Ovary (tissue), 10 donors: ENCODE measurements at places on chromosomes 12 and 14. TPM values are rescaled to one million over a fixed set of nuclear protein-coding genes. Genes with fewer than 3 reads are reported as not detected.

- H3K27me3 ChIP-seq: no peaks in the 10 kb centered on the region
- no peak overlapping the region for H3K4me3 ChIP-seq
- peaks cover 2% of the 10 kb centered on the region for H3K4me1 ChIP-seq
- no peak overlapping the region for H3K27ac ChIP-seq
- peak; percentile 44 for DNase-seq
- no peaks in the 10 kb centered on the region for H3K36me3 ChIP-seq
Measured at GRCh38 chr12:119153477-119154434, 25.0 kb upstream of the HSPB8 start.

- no peaks in the 10 kb centered on the region for H3K27me3 ChIP-seq
- H3K4me1 ChIP-seq: no peaks in the 10 kb centered on the region
- H3K36me3 ChIP-seq: no peaks in the 10 kb centered on the region
- no peak overlapping the region for H3K4me3 ChIP-seq
Measured at GRCh38 chr14:23441076-23441475, 5.6 kb upstream of the MYH7 start.

DNA sequence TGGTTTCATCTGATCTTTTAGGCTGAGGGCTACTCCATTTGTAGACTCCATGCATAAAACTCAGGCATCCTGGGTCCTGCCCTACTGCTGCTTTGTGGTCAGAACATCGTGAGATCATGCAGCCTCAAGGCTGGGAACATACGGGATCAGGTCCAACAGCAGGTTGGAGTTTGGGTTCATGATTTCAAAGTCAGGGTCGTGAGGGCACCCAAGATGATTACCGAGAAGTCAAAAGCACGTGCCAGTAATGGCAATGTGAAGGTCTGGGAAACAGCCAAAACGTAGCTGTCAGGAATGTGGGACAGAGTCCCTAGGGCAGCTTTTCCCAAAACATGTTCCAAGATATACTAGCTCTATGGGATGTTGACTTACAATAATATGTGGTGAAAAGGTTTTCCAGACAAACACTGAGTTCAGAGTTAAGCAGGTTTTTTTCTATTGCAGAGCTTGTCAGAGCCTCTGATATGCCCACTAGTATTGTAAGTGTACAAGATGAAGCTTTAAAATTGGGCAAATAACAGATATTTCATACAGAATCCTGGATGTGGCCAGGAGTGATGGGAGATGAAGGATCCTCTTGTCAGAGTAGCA, 130.3 kb upstream of the DNM1L start:
- H3K4me1 ChIP-seq: peaks cover 42% of the 10 kb centered on the region
- no peak overlapping the region for H3K4me3 ChIP-seq
- H3K27ac ChIP-seq: peak overlapping the region; percentile 77
- H3K27me3 ChIP-seq: no peaks in the 10 kb centered on the region
- no peaks in the 10 kb centered on the region for H3K36me3 ChIP-seq
- DNase-seq: peak; percentile 70

DNA sequence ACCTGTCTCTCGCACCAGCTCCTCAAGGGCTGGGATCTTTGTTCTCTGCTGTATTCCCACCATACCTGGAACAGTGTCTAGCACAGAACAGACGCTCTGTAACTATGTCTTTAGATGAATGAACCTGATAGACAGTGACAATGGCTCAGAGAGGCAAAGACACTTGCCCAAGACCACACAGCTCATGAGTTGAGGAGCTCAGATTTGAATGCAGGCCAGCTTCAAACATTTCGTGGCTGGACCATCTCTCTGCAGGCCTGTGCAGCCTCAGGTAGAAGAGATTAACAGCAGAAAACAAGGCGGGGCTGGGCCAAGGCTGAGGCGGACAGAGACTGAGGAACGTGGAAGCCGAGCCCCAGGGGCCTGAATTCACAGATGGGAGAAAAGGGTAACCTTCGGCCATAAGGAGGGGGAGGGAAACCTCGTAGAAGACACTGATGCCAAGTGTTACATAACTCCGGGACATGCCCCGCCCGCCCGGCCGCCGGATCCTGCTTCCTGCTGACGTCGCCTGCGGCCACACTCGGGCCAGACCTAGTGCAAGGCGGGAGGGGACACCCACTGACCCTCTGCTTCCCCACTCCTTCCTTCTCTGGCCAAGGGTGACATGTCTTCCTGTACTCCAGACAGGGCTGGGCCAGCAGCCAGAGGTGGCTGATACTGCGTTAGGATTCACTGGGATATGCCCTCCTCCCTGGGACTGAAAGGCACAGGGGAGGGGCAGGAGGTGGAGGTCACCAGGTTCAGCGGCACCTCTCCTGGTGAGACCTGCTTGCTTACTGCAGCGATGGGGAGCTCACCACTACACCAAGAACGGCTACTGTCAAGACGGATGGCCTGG, 86.8 kb downstream of the RFLNA start:
- H3K36me3 ChIP-seq: no peaks in the 10 kb centered on the region
- H3K27ac ChIP-seq: peak overlapping the region; percentile 93
- H3K4me3 ChIP-seq: no peak overlapping the region
- DNase-seq: peak; percentile 96
- no peaks in the 10 kb centered on the region for H3K27me3 ChIP-seq
- H3K4me1 ChIP-seq: peaks cover 18% of the 10 kb centered on the region

- no peaks in the 10 kb centered on the region for H3K27me3 ChIP-seq
- no peaks in the 10 kb centered on the region for H3K36me3 ChIP-seq
- no peak overlapping the region for H3K4me3 ChIP-seq
- no peak overlapping the region for H3K27ac ChIP-seq
Measured at GRCh38 chr12:89528434-89528833, 2.6 kb upstream of the POC1B start.

DNA sequence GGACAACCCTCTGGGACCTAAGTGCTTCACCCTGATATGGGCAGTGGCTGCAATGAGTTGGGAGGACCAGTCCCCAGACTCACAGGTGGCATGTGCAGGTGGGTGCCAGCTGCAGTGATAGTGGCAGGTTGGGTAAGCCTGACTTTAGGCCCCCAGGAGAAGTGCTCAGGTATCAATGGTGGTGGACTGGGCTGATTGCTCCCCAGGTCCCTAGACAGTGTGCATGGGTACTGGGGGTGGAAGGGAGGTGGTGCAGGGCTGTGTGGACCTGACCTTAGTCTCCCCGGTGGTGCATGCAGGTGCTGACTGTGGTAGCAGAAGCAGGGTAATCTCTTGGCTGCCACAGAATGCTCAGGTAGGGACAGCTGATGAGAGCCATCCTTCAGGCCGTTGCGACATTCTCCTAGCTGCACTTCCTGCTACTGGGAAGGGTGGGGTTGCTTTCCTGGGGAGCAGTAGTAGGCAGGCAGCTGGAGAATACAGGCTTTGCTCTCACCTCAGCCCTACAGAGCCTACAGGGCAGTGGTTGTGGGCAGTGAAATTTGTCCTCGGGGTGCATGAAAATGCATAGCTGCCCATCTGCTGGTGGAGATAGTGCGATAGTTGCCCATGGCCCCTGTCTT, 33.3 kb upstream of the CCND2 start:
- H3K4me1 ChIP-seq: no peaks in the 10 kb centered on the region
- H3K27me3 ChIP-seq: no peaks in the 10 kb centered on the region
- no peaks in the 10 kb centered on the region for H3K36me3 ChIP-seq
- no peak overlapping the region for H3K27ac ChIP-seq

- H3K4me3 ChIP-seq: no peak overlapping the region
- H3K27me3 ChIP-seq: no peaks in the 10 kb centered on the region
- no peaks in the 10 kb centered on the region for H3K4me1 ChIP-seq
- no peak for DNase-seq
Measured at GRCh38 chr14:69540654-69541335, 33.9 kb downstream of the CCDC177 start.

DNA sequence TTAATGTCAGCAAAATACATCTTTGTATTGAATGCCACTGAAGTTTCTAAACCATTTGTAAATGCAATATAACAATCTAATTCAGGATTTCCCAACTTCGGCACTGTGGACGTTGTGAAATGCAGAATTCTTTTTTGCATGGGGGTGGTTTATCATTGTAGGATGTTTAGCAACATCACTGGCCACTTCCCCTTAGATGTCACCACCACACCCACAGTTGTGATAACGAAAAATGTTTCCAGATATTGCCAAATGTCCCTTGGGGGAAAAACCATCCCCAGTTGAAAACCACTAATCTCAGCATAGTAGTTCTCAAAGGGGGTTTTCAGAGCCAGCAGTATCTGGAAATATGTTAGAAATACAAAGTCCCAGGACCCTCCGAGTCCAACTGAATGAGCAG, 203.3 kb downstream of the NAV3 start:
- H3K36me3 ChIP-seq: no peaks in the 10 kb centered on the region
- no peak overlapping the region for H3K27ac ChIP-seq

GRCh38 chr12:53213348-53213747, 6.3 kb upstream of the ITGB7 start:
- no peak overlapping the region for H3K4me3 ChIP-seq
- no peaks in the 10 kb centered on the region for H3K27me3 ChIP-seq
- no peak overlapping the region for H3K27ac ChIP-seq
- H3K36me3 ChIP-seq: no peaks in the 10 kb centered on the region
- H3K4me1 ChIP-seq: peaks cover 24% of the 10 kb centered on the region
- peak; percentile 74 for DNase-seq

DNA sequence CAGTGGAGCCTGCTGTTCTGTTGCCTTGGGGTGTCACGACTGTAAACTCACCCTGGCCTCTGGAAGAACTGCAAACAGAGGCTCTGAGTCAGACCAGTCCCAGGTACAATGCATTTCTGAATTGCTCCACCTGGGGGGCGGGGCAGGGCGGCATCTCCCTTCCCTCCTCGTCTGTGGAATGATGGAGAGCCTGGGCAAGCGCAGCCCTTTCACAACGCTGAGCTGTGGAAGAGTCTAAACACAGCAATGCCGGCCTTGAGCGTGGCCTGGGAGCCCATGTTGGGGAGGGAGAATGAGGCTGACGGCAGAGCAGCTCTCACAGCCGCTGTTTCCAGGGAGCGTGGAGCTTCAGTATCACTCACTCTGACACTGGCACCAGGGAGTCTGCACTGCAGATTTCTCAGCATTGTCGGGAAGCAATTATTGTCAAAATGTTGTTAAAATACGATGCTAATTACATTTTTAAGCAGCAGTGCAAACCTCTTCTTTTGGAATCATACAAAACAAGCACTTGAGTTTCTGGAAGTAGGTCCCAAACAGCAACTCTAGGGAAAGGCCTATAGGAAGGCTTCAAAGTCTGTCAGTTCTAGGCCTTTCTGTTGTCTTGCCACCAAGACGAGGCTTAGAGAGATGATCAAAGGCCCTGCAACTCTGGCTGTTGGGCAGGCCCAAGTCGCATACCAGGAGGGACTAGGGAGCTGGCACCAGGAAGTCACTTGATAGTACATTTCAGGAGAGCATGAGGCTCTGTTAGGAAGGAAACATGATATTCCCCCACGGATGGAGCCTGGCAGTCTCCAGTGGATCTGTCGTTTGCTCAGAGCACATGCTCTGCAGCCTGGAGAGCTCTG, 244.0 kb upstream of the FKBP4 start:
- no peak for DNase-seq
- no peaks in the 10 kb centered on the region for H3K36me3 ChIP-seq
- H3K27ac ChIP-seq: no peak overlapping the region
- no peaks in the 10 kb centered on the region for H3K27me3 ChIP-seq
- H3K4me1 ChIP-seq: no peaks in the 10 kb centered on the region

DNA sequence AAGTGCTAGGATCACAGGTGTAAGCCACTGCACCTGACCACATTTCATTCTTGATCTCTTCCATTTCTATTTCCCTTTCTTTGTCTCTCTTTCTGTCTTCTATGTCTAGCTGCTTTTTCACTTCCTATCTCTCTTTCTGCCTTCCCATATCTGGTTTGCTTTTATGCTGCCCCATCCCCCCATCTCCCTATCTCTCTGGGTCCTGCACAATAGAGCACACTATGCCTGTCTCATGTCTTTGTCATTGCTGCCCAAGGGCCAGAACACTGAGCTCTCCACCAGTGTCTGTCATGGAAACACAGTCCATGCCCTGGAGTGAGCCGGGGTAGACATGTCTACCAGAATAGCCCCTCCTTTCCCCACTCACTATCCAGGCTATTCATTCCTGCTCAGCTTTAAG, 12.3 kb upstream of the RARG start:
- H3K27me3 ChIP-seq: no peaks in the 10 kb centered on the region
- H3K4me1 ChIP-seq: no peaks in the 10 kb centered on the region
- H3K4me3 ChIP-seq: no peak overlapping the region
- DNase-seq: no peak
- no peak overlapping the region for H3K27ac ChIP-seq

DNA sequence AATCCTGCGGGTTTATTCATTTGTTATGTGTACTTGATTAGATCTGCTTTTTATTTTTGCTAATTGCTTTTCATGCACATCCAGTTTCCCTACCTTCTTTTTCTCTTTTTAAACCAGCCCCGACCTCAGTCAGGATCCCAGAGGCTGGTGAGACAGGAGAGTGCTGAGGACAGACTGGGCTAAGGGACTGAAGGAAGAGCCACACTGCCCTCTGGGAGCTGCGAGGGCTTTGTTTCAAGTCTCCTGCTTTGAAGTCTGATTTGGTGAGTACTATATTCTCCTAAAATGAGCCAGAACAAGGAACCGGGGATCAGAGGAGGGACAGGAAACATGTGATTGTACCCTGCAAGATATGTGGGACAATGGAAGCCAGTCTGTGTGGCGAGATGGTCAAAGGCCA, 23.9 kb downstream of the PRICKLE1 start:
- no peaks in the 10 kb centered on the region for H3K36me3 ChIP-seq
- no peaks in the 10 kb centered on the region for H3K27me3 ChIP-seq
- DNase-seq: no peak
- no peak overlapping the region for H3K4me3 ChIP-seq

DNA sequence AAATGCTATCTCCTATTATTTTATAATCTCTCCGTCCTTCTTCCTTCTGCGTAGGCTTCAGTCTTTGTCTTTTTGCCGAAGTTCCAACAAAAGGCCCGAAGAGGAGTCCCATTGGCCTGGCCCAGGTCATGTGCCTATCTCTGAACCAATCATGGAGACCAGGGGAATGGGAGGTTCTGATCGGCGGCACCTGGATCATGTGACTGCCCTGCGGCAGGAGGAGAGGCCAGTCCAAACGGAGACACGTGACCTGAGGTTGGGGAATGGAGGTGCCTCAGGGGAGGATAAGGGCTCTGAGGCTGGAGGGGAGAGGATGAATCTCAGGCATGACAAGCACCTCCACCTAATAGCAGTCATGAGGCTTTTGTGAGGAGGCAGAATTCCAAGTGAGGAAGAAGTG, 86.0 kb downstream of the AACS start:
- H3K27ac ChIP-seq: no peak overlapping the region
- H3K4me1 ChIP-seq: no peaks in the 10 kb centered on the region
- no peaks in the 10 kb centered on the region for H3K27me3 ChIP-seq
- DNase-seq: no peak
- no peak overlapping the region for H3K4me3 ChIP-seq
- no peaks in the 10 kb centered on the region for H3K36me3 ChIP-seq

PHLDA1 gene
- polyA plus RNA-seq: 13.1 TPM

RERG gene
- 14.2 TPM for polyA plus RNA-seq

KRT79 gene
- polyA plus RNA-seq: not detected

HOXC9 gene
- polyA plus RNA-seq: 3.4 TPM

STON2 gene
- 5.8 TPM for polyA plus RNA-seq

A2M gene
- polyA plus RNA-seq: 125 TPM

ANG gene
- polyA plus RNA-seq: 65.2 TPM

IL22 gene
- polyA plus RNA-seq: not detected
